ENCODE measurements at places on chromosomes 6 and 20.

- no peak for DNase-seq
These were observed 57.4 kb upstream of the CEP85L start for GRCh38 chr6:118708744-118709143.

DNA sequence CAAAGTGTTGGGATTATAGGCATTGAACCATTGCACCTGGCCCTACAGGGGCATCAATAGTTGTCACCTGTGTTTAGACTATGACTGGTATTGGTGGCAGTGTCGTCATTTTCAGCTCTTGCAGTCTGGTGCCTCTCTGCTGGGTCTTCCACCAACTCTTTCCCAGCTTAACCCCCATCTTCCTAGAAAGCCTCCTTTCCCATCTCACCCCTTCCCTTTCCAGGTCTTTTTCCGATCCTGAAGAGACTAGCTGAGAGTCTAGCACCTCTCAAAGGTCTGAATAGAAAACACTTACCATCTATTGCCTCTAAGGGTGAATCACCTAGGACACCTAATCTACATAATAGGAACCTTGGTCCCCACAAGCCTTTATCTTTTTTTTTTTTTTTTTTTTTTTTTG lies 71.0 kb downstream of the TCP11 start:
- no peak for DNase-seq

DNA sequence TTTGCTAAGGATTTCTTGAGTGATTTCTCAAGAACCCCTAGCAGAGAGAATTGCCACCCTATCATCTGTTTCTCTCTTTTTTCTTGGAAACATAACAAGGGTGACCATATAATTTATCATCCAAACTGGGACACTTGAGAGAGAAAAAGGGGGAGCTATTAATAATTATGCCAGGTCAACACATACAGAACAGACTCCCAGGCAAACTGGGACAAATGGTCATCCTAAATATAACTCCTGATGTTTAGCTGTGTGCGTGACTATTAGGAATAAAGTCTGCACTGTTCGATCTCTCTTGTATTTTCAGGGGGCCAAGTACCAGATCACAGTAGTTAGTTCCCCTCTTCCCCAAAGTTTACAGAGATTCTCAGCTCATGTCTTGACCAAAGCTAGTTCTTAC lies 11.7 kb upstream of the HS3ST5 start:
- DNase-seq, result no peak

DNA sequence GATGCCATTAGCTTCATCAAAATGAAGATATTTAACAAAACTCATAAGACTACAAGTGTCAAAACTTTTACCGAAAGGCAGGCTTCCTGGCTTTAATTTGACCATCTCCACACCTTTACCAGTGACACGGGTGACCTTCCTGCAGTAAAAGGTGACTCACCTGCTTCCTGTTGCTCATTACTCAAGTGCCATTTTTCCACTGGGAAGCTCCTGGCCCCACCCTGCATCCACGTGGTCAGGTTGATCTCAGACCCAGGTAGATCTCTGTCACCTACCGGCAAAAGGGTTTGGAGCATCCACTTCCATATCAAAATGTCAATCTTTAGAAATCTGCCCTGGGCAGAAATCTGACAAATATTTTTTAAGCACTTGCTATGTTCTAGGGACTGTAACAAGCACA lies 31.9 kb upstream of the CDH4 start:
- DNase-seq, result no peak

DNA sequence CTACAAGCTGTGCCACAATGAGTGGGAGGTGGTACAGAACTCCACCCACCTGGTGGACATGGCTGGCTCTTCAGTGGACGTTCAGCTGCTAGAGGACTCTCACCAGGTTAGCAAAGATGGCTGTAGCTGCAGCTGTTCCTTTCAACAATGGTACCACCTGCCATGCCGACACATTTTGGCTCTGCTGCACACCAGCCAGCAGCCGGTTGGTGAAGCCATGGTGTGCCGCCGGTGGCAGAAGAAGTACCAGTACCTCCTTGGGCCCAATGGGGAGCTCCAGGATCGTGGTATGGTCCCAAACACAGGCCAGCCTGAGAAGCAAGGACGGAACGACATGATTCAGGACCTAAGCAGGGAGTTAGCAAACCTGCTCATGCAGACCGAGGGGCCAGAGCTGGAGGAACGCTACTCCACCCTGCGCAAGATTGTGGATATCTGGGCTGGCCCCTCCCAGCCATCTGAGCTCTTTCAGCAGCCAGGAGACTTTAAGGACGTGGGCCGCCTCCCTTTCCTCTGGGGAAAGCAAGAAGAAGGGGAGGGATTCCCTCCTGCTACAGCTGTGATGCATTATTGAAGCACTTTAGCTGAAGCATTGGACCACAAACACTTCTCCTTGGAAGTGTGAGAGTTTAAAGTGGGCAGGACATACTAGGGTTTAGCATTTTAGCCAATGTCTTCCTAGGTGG lies 2.8 kb upstream of the ZSWIM1 start:
- DNase-seq, result no peak

- DNase-seq, result no peak
These were observed 39.6 kb downstream of the ILRUN start for GRCh38 chr6:34657037-34657306.

- DNase-seq, result peak; percentile 26
These were observed 119.4 kb downstream of the JARID2 start for GRCh38 chr6:15365273-15365687.

- DNase-seq, result no peak
These were observed 27.3 kb upstream of the STX16 start for GRCh38 chr20:58623579-58624473.

GRCh38 chr6:37653933-37654565 lies 43.6 kb downstream of the MDGA1 start:
- peak; percentile 50 for DNase-seq

DNA sequence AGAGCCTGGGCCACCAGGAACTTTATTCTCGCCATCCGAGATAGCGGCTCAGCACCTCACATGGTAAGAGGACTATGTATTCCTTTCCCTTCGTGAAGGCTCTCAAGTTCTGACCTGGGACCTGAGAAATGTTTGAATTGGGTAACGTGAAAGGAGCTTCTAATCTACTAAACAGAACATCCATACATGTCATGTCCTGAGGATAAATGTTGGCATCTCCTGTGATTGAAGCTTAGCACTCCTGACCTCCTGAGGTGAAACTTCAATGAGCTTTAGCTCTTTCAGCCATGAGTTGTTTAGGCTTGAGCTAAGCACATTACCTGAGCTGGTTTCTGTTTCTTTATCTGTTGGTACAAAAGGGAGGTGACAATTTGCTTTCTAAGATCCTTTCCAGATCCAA lies 280.9 kb downstream of the PACRG start:
- no peak for DNase-seq

GRCh38 chr6:33965766-33966165 lies 162.0 kb upstream of the MLN start:
- no peak for DNase-seq

DNA sequence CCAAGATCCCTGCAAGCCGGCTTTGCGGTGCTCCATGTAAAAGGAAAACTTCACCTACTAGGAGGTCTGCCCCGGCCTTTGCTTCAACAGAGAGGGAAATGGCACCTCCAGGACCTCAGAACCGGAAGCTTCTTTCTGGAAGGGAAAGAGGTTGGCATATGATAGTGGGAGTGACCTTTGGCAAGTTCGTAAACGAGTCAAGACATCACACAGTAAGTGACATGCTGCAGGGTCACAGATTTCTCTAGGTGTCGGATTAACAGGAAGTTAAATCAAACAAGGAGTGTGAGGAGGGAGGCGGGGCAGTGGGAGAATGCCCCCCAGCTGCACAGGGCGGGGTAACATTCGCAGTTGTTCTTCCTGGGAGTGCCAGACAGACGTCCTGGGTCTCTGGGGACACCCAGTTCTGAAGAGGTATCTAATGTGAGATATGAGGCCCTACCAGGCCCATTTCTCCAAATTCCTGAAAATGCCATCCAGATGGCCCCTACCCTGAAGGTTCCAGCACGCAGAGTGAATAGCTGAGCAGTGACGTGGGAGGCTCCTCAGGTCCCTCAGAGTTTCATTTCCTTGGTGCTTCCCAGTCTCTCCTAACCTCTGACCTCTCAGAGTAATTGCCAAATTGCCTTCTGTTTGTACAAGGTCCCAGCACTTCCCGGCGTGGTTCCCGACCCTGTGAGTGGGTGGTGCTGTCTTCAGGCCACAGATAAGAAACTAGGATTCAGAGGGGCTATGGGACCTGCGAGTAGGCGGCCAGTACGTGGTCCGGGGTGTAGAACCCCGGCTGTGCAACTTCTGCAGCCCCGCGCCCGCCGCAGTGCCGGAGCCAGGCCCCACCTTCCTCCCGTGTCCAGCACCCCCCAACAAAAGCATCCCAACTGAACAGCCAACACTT lies 1.9 kb downstream of the RRBP1 start:
- DNase-seq, result peak; percentile 25

- DNase-seq, result no peak
These were observed 25.2 kb downstream of the GHRH start for GRCh38 chr20:37236462-37236861.

GRCh38 chr20:8267009-8267408 lies 134.9 kb downstream of the PLCB1 start:
- no peak for DNase-seq

GRCh38 chr6:48736501-48737206 lies 625.7 kb upstream of the PTCHD4 start:
- no peak for DNase-seq

GRCh38 chr6:167441715-167442206 lies 116.9 kb downstream of the TTLL2 start:
- DNase-seq, result no peak

- no peak for DNase-seq
These were observed 153.5 kb downstream of the EYA4 start for GRCh38 chr6:133394630-133395029.

DNA sequence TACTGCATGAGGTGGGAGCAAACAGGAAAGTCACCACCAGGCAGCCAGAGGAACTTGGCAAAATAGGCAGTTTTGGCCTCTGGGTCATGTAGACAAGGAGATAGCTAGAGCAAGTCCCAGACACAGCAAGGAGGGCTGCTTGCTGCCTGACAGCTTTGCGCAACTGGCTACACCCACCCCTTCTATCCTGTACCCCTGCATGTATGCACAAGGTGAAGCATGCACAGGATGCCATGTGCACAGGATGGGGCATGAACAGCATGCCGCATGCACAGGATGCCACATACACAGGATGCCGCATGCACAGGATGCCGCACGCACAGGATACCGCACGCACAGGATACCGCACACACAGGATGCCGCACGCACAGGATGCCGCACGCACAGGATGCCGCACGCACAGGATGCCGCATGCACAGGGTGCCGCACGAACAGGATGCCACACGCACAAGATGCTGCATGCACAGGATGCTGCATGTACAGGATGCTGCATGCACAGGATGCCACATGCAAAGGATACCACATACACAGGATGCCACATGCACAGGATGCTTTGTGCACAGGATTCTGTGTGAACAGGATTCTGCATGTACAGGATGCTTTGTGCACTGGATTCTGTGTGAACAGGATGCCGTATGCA lies 104.9 kb upstream of the IYD start:
- DNase-seq, result peak; percentile 21

DNA sequence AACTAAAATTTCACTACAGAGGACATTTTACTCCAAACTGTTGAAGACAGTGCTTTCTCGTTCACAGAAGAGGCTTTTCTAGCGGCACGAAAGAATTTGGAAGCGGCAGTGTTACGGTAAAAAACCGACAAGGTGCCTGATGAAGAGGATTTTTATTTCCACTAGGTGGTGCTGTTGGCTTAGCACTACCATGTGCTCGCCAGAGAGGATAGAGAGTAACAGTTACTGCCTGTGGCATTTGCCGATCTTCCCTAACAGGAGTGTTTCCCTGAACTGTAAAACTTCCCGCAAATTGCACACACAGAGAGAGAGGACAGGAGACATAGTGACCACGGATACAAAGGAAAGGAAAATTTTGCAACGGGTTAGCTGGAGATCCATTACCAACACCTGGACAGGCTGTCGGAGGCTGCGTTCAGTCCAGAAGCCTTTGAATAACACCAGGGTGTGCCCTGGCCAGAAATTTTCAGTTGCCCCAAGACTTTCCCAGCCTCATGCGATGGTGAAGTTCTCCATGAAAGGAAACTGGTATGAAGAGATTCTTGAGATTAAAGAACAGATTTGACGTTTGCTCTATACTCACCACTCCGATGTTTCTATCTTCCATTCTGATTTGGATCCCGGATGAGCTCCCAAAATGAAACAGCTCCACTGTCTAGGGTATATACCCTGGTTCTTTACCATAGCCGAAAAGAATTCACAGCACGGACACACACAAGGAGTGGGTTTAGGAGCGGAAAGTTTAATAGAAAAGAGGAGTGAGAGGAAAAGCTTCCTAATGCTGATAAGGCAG lies 48.1 kb downstream of the HLA-DPB1 start:
- no peak for DNase-seq

DNA sequence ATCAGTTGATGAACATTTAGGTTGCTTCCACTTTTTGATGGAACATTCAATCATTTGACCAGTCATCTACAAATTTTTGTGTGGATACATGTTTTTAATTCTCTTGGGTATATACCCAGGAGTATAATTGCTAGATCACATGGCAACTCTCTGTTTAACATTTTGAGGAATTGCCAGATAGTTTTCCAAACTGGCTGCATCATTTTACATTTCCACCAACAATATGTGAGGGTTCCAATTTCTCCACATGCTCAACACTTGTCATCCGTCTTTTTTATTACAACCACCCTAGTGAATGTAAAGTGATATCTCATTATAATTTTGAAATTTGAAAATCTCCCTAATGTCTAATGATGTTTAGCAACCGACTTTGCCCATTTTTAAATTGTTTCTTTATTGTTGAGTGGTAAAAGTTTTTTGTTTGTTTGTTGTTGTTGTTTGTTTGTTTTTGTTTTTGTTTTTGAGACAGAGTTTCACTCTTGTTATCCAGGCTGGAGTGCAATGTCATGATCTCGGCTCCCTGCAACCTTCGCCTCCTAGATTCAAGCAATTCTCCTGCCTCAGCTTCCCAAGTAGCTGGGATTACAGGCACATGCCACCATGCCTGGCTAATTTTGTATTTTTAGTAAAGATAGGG lies 53.7 kb upstream of the PDYN start:
- DNase-seq, result no peak

- no peak for DNase-seq
These were observed 134.8 kb upstream of the PHACTR3 start for GRCh38 chr20:59469267-59470252.

GRCh38 chr6:26196846-26197635 lies 109.8 kb downstream of the HFE start:
- peak; percentile 92 for DNase-seq

GRCh38 chr6:85250586-85251220 lies 199.2 kb upstream of the NT5E start:
- no peak for DNase-seq

GRCh38 chr6:156879186-156879585 lies 102.0 kb downstream of the ARID1B start:
- DNase-seq, result no peak

- DNase-seq, result peak; percentile 40
These were observed 140.1 kb upstream of the SPACA1 start for GRCh38 chr6:87907521-87907920.

GRCh38 chr6:143556529-143556928 lies 45.0 kb upstream of the FUCA2 start:
- no peak for DNase-seq

DNA sequence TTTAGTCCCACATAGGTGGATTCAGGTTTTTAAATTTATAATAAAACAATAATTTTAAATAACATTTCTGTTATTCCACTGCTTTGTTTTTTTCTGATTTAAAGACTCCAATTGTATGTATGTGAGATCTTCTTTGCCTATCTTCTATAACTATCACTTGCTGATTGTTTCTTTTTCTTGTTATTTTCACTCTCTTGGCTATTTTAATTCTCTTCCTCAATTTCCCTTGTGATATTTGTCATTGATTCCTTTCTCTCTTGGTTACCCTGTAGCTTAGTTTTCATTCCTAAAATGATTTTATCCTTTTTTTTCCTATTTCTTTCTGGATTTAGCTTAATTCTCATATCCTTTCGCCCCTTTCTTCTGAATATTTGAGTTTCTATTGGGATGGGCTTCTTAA lies 227.3 kb upstream of the TENT5A start:
- no peak for DNase-seq
